NCI-H226 (cell line): ENCODE measurements at places on chromosomes 3 and 15.
A peak's percentile ranks its signal among the peaks of the same experiment; 100 is the strongest.

DNA sequence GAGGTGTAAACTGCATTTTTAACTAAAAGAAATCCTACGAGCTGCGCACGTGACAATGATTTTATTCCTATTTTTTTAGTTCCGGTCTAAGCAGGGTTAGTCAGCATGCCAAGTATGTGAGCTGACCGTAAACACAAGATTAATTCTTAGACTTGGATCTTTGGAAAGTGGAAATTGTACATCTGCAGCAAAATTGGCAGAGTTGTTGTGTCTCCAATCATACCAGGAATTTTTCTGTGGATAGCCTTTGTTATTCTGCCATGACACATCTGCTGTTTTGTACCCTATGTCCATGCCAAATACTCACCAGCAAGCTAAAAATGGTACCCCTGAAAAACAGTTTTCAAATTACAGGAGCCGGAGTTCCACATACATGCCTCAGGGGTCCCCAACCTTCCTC lies 562.5 kb downstream of the UNC13C start:
- no peak for DNase-seq

DNA sequence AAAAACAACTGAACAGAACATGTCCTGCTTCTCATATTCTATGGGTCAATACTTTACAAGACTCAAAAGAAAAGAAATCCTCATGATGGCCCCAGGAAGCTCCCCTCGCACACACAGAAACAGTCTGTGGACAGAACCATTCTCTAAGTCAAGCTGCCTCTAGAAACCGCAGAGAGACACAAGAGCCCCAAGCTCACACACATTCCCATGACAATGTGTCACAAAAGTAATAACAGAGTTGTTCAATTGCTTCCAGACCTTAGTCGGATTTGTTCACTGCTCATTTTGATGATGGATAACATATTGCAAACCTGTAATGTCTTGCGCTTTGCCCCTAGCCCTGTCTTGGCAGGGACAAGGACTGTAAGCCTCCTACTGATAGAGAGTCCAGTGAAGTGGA lies 60.9 kb downstream of the UMPS start:
- no peak for DNase-seq

DNA sequence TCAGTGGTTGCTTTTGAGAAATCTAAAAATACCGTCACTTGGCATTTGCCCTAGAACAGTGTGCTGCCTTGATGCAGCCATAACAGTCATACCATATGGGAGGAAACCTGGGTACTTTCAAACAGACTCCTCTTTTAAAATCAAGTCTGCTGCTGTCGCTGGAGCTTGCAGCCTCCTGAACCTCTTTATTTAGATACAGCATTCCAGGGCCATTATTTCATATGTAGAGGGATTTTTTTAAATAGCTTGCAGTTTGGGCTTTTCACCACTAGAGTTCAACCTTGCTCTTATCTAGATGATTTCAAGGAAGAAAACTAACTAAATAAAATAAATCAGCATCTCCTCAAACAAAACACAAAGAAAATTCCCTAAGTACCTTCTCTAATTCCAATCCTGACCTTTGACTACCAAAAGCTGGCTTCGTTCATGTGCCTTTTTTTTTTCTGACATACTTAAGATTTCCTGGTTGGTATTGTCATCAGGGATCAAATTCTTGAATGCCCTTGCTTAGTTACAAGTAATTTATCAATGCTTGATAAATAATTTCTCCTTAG lies 111.6 kb downstream of the KBTBD8 start:
- DNase-seq: peak; percentile 17

GRCh38 chr3:14392231-14392630 lies 10.2 kb upstream of the SLC6A6 start:
- no peak for DNase-seq

GRCh38 chr3:6825524-6825923 lies 35.4 kb upstream of the GRM7 start:
- no peak for DNase-seq

- no peak for DNase-seq
Observed at GRCh38 chr3:85939074-85939482, 980.3 kb downstream of the CADM2 start.

DNA sequence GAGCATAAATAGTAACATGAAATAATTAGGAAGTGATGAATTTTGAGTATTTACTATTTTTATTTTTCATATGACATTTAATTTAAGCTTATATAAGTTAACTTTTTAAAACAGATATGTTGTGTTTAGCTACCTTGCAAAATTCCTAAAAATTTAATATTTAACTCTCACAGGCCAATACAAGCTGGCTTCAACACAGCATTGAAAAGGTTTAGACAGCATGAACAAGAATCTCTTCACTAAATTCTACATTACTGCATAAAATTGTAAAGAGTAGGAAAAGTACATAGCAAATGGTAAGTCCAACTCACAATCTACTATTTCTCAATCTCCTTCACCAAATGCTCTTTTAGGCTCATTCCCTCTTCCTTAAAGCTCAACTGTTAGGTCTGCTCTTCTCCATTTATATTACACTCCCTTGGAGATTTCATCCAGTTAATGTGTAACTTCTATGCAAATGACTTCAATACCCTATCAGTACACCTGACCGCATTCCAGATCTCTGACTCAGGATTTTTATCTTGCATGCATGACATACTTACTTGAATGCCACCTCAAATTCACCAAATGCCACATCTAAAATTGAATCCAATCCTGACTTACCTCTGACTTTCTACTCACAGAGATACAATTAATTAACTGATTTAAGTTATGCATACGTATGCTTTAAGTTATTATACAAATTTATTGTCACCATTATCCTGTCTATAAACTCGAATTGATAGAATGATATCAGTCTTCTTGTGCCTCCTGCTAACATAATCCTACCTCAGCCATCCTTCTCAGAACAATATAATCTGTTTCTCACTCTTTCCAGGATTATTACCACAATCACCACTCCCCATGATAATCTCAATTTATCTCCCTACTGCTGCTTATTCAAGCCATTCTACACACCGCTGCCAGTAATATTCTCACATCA lies 127.0 kb downstream of the STAG1 start:
- DNase-seq: peak; percentile 61

DNA sequence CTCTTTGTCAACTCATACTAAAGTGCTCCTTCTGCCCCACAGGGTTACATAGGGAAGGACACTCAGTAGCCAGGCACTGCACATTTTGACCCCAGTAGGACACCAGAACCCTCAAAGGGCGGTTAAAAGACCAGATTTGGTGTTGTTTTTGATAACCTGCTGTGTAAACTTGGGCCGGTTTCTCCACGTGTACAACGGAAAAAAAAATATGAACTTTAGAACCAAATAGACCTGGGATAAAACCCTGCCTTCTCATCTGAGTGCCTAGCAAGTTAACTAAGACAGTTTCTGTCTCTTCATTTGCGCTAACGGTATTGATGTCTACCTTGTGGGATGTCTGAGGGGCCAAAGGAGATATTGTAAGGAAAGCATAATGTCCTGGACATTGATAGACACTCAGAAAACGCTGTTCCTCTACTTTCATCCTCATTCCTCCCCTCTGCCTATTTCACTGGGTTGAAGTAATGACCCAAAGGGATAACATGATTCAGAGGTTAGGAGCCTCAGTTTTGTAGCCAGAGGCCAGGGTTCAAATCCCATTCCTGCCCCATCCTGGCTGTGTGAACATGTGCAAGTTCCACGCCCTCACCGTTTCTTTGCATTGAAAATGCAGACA lies 155.9 kb upstream of the LPP start:
- no peak for DNase-seq

DNA sequence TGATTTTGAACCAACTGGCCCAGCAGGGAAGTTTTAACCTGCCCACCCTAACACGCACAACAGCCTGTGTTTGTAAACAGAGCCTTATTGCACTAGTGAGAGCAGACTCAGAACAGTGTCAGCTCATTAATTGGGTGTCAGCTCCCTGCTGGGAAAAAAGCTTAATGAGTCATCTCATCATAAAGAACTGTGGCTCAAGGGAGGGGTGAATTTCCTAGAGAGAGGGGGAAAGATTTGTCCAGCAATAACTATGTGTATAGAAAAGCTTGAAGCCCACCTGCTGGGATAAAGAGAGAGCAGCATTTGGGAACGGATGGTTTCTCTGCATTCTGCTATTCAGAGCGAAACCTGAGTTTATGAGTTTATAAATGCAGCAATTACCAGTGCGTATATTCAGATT lies 48.9 kb upstream of the GMNC start:
- no peak for DNase-seq
